ENCODE measurements at places on chromosomes 13 and 19.

- no peak for DNase-seq
Measured at GRCh38 chr13:51728275-51728673, 75.7 kb downstream of the DHRS12 start.

- no peak for DNase-seq
Measured at GRCh38 chr19:6674868-6675305, 4.9 kb upstream of the TNFSF14 start.

GRCh38 chr13:100196375-100196774, 107.5 kb downstream of the PCCA start:
- DNase-seq: no peak

DNA sequence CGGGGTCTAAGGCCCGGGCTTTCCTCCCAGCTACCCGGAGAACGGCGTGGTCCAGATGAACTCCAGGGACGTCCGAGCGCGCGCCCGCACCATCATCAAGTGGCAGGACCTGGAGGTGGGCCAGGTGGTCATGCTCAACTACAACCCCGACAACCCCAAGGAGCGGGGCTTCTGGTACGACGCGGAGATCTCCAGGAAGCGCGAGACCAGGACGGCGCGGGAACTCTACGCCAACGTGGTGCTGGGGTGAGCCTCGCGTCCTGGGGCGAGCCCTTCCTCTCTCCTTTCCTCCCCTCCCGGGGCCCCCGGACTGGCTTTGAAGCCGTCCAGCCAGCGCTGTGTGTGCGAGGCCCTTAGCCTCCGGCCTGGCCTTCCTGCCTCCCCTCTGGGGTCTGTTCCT, 23.4 kb downstream of the UHRF1 start:
- DNase-seq: no peak

- no peak for DNase-seq
Measured at GRCh38 chr19:53868091-53868891, 608 bp downstream of the MYADM start.

DNA sequence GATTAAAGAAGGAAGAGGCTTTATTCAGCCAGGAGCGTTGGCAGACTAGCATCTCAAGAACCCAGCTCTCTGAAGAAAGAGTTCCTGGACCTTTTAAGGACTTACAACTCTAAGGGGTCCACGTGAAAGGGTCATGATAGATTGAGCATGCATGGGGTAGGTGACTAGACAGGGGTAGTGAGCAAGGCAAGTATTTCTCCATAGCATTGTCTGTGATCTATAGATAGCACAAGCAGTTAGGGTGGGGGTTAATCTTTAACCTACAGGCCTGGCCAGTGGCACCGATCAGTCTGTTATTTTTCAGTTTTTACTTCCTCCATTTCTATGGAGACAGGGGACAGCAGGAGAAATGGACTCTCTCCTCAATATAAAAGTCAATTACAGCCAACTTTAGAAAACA, 983.7 kb downstream of the SLITRK1 start:
- DNase-seq: no peak

DNA sequence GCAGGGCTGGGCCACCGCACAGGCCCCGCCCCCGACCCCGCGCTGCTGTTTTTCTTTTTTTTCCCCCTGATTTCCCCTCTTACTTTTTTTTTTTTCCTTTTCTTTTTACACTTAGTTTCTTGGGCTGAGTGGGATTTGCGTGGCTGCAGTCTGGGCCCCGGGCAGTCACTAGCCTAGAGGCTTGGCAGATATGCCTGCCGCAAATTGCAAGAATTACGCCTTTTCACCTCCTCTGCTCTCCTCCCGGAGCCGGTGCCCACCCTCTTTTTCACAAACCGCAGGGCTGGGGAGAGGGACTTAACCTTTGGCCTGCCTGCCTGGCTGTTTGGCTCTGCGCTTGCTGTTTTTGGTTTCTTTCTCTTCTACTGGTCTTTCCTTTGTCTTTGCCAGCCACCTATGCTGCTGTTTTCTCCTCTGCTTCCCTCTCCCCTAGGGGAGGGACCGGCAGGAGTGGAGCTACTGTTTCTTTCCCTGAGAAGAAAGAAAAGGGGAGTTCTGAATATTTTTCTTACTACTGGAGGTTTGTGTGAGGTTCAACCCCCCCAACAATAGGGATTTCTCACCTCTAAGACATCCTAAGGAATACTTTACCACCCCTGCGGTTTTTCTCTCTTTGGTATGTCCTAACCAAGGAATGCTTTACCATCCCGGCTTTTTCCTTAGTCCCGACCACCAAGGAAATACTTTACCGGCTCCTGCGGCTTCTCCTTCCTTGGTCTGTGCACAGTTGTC, 11.0 kb downstream of the ZNF552 start:
- DNase-seq: no peak
